ENCODE measurements at places on chromosomes 3 and 15.

DNA sequence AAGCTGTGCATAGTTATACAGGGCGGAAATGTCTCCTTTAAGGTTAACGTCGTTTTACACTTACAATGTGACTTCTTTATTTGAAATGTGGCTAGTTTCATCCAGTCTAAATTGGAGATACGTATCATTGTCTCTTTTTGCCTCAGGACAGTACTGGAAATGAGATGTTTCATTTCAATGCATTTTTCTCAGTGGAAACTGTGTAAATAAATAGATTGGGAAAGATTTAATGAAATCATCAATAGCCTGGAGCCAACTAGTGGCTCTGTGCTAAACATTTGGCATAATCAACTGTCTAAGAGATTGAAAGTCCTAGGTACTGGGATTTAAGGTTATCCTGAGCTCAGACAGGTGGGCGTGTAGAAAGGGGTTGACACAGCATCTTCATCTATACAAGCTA is 691.5 kb upstream of the CCDC54 start:
- DNase-seq, result no peak

GRCh38 chr3:8887435-8888300 is 75.6 kb downstream of the RAD18 start:
- no peak for DNase-seq

DNA sequence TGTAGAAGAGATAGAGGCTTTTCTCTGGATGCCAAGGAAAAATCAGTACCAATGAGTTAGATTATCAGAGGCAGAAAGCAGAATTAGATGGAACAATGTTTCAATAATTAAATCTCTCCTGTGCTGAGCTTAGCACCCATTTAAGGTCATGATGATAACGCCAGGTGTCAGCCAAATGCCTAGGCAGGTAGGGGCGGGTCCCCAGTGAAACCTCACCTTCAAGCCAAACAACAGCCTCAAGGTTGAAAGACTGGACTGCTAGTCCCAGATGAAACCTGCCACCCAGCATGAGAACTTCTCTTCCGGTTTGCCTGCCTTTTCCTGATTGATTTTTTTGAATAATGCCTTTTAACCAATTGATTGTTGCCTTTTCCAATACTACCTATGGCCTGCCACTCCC is 363.0 kb downstream of the PLOD2 start:
- DNase-seq, result no peak

DNA sequence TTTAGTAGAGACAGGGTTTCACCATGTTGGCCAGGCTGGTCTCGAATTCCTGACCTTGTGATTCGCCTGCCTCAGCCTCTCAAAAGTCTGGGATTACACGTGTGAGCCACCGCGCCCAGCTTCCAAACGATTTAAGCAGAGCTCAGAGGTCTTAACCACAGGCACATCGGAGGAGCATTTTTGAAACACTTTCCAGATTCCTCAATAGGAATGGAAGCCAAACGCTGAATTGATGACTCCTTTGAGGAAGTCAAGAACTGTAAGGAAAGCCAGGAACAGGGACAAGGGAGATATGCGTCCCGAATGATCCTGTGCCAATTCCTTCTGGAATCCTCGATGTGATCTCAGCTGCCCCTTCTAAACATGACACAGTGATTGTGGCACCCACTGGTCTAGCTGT is 40.0 kb downstream of the TRH start:
- DNase-seq, result no peak

DNA sequence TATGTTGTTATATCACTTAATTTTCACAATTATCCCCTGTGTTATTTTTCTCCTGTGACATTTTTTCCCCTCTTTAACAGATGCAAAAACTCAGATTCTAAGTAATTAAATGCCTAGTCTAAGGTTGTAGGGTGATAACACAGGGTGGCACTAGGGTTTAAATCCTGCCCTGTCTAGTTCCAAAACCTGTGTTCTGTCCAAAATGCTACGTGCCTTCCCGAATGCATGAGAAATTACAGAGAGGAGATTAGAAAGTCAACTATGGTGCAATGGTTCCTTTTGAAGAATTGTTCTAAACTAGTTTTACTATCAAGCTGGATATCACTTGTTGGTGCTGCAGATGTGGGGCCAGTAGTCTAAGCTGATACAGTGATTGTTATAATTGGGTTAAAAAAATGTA is 108.0 kb downstream of the DIPK2A start:
- no peak for DNase-seq

- DNase-seq, result no peak
Measured at GRCh38 chr3:27194861-27195483, 174.2 kb downstream of the NEK10 start.

GRCh38 chr3:141905129-141905528 is 28.7 kb downstream of the ATP1B3 start:
- no peak for DNase-seq

DNA sequence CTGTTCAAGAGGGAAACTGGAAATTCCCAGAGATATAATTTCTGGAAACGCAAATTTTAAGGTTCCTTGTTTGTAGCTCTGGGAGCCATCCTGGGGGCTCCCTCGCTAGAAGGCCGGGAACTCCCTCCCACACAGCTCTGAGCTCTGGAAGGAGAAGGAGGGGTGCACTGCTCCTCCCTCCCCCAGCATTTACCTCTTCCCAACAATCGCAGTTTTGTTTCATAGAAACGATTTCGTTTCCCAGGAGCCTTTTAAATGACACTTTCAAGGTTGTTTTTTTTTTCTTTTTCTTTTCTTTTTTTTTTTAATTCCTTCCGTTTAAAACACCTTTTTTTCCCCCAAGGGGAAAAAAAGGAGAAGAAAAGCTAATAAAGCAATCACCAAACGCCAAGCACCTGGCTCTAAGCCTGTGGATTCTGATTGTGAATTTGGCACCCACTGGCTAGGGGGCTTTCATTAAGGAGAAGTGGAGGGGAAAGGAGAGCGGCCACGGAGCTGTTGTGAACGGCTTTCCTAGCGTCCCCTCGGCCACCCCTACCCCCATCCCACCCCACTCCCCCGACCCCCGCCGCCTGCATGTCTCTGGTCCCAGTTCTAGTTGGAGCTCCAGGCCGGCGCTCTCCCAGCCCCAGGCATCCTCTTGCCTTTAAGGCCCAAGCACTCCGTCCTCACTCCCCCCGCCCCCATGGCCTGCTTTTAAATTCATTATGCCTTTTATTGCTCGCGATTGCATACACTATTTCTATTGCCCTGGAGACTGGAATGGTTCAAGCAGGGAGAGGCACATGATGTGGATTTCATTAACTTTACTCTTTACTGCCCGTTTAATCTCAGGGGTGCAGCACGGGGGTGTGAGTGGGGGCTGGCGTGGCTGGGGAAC is 13.6 kb upstream of the CCDC33 start:
- no peak for DNase-seq

GRCh38 chr3:192516820-192517219 is 210.5 kb downstream of the FGF12 start:
- no peak for DNase-seq
